ENCODE measurements at places on chromosomes 2 and 18.

DNA sequence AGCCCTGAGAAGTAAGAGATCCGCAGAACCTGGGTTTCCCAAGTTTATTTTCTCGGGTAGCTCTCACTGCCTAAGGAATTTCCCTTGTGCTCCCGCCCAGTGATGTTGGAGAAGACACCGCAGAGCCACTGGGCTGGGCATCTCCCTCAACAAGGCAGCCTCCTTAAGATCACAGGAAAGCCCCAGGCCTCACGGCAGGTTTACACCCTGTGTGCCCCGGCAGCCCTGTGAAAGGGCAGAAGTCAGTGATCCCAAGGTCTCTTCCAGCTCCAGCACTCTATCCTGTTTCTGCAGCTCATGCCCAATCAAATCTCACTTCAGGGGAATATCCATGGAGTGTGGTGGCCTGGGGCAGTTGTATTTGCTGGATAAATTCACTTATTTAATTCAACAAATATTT, 66.5 kb downstream of the ACTR2 start:
- no peak for DNase-seq

GRCh38 chr2:6824962-6825361, 40.7 kb downstream of the CMPK2 start:
- no peak for DNase-seq

DNA sequence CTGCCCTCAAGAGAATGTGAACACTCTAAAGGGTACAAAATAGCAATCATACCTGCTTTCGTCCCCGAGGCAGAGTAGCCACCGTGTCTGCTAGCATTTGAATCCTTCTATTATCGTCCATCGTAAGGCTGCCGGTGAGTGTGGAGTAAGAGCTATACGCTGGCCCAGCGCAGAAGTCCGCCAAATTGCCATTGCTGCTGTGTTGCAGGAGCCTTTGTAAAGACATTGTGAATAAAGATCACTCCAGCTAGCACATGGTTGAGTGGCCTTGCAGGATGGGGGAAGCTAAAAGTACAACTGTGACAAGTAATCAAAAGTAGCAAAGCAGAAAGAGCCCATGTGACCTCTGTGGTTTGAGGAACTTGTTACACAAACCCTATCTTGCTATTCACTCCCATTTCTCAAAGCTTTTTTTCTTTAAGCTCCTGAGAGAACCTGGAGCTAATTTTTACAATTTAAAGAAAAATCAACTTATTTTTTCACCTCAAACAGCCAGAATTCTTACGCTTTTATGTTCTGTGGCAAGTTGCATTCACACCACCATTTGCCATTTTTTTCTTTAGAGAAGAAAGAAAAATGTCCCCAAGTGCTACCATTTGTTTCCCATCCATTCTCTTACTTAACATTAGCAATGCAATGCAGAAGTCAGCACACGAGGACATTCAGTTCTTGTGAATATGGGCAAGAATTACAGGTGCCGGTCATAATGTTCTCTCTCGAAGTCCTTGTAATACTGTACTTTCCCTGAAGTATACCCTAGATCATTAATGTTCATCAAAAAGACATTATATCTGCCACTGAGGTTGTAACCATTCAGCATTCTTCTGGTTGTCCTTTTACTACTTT, at the start of gene CYTIP:
Gene CYTIP (minus strand): TSS at position 295 of the 846 bp plus-strand sequence. CDS start 69 bp downstream, at position 226.
- no peak for DNase-seq

GRCh38 chr2:32008805-32009515, 1.8 kb downstream of the MEMO1 start:
- DNase-seq: no peak

DNA sequence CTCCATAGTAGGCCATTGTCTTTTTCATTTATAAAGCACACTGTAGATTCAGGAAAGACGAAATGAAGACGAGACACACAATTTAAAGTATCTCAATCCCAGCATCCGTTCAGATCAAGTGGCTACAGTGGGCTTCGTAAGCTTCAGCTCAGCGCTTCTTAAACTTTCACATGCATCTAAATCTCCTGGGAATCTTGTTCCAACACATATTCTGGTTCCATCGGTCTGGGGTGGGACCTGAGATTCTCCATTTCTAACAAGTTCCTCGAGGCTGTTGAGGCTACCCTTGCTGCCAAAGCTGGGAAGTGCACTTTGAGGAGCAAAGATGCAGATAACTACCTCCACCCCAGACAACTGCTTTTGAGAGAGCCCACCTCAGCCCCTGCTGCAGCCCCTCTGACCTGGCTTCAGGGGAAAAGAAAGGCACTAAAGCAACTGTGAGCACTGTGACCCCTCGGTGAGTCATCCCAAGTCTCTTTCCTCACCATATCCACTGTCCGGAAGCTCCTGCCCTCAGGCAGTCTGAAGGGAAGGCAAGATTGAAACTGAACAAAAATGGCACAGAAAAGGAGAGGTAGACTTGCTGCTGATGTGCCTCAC, 201.1 kb upstream of the FBXO11 start:
- no peak for DNase-seq

GRCh38 chr2:39069136-39069515, 51.7 kb downstream of the SOS1 start:
- DNase-seq: no peak

- no peak for DNase-seq
Measured at GRCh38 chr18:40099641-40100040, 1855.4 kb upstream of the PIK3C3 start.

GRCh38 chr2:138009622-138010021, 45.3 kb downstream of the HNMT start:
- DNase-seq: no peak

- DNase-seq: no peak
Measured at GRCh38 chr2:98915751-98916358, 20.2 kb downstream of the CRACDL start.

DNA sequence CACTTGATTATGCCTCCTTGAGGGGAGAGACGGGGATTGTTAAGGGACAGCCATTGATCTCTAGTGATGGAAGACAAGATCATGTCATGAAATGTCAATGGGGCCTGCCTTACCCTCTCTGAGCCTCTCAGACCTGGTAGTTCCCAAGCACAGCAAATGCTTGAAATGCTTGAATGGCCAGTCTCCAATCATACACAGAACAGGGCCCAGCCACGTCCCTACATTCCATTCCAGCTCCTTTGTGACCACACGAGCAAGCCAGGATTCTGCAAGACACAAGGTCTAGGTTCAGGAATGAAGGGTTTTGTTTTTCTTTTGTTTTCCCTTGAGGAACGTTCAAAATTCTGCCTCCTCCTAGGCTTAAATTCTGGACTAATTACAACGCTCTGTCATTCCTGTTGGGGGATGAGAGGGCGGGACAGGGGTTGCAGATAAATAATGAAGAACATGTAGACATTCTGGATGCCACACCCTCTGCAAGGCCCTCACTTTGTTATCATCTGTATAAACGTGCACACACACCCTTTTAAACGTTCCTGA, 98.1 kb upstream of the YPEL5 start:
- DNase-seq: no peak

DNA sequence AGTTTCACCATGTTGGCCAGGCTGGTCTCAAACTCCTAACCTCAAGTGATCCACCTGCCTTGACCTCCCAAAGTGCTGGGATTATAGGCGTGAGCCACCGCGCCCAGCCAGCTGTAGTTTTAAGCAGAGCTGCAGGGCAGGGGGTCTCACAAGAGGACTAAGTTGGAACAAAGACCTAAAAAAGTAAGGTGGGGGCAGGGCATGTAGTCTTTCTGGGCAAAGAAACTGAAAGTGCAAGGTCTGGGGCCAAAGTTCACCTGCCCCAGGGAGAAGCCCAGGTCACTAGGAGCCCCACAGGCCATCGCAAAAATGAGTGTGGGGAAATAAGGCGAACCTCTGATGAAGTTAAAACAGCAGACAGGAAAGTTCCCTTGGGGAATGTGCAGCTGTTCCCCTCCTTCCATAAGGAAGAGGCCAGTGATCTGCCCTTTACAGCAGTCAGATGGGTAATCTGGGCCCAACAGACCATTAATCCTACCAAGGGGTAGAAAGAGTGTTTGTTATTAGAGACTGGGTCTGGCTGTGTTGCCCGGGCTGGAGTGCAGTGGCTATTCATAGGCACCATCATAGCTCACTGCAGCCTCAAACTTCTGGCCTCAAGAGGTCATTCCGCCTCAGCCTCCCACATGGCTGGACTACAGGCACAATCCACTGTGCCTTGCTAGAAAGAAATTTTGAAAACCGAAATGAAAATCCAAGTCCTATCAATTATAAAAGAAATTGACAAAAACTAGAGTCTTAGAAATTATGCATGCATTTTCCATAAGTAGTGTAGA, 2.8 kb downstream of the SCLY start:
- no peak for DNase-seq

DNA sequence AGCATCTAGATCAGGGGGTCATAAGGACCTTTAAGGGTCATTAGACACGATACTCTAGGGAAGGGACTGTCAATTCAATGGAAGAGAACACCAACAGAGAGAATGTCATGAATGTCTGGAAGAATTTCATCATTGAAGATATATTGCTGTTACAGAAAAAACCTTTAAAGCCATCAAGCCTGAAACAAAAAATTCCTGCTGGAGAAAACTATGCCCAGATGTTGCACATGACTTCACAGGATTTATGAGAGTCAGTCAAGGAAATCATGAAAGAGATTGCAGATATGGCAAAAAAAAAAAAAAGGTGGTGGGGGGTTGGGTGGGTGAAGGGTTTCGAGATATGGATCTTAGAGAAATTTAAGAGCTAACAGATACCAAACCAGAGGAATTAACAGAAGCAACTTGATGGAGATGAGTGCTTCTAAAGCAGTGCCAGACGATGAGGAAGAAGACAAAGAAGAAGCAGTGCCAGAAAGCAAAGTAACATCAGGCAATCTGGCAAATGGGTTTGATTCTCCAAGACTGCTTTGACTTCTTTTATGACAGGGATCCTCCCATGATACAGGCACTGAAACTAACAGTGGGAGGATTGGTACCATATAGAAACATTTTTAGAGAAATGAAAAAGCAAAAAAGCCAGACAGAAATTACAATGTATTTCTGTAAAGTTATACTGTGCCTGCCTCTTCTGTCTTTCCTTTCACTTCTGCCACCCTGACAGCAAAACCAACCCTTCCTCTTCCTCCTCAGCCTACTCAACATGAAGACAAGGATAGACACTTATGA, 28.5 kb downstream of the MAP4K3 start:
- no peak for DNase-seq

GRCh38 chr2:100070078-100070477, 72.3 kb downstream of the AFF3 start:
- no peak for DNase-seq

GRCh38 chr2:190838492-190838910, 42.1 kb upstream of the GLS start:
- no peak for DNase-seq

DNA sequence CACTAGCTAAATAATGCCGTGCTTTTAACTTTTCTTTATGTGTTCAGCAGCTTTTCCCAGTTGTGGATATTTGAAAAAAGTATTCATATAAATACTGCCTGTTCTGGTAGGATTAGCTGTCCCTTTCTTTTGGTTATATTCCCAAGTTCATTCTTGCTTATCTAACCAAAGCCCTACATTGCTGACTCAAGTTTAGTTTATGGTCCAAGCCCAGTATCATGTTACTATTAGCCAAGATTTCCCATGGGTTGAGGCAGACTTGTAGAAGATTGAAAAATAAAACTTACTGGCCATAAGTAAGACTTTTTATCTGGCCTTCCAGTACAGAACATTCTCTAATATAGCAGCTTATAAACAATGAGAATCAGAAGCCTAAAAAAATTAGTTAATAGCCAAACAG, 49.7 kb upstream of the NFE2L2 start:
- no peak for DNase-seq

DNA sequence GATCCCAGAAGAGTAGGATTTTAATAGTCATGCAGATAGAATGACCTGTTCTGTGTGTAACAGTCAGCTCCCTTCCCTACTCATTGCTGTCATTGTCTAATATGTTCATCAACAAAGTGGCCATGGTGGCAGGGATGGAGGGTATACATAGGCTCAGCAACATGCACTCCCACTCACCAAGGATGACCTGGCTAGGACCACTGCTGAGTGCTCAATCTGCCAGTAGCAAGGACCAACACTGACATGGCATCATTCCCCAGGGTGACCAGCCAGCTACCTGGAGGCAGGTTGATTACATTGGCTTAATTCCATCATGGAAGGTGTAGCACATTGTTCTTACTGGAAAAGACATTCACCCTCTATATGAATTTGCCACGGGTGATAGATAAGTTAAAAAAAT, 401.7 kb upstream of the CELF4 start:
- no peak for DNase-seq

GRCh38 chr2:88471083-88471942, 18.8 kb upstream of the FOXI3 start:
- DNase-seq: no peak

DNA sequence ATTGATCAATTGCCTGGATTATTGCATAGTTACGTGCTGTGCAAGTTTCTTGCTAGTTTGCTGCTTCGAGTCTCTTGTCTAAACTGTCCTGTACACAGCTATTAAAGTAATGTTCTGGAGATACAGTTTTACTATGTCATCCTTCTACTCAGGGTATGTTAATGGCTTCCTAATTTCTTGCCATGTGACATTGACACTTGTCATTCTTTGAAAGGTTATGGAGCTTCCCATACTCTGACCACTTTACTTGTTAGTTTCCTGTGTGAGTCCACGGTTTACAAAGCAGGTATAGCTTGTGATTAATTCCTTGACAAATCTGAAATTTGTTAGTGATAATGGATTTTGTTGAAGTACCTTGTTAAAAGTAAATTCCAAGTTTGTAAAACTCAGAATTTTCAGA, 80.5 kb downstream of the PHLPP1 start:
- no peak for DNase-seq

DNA sequence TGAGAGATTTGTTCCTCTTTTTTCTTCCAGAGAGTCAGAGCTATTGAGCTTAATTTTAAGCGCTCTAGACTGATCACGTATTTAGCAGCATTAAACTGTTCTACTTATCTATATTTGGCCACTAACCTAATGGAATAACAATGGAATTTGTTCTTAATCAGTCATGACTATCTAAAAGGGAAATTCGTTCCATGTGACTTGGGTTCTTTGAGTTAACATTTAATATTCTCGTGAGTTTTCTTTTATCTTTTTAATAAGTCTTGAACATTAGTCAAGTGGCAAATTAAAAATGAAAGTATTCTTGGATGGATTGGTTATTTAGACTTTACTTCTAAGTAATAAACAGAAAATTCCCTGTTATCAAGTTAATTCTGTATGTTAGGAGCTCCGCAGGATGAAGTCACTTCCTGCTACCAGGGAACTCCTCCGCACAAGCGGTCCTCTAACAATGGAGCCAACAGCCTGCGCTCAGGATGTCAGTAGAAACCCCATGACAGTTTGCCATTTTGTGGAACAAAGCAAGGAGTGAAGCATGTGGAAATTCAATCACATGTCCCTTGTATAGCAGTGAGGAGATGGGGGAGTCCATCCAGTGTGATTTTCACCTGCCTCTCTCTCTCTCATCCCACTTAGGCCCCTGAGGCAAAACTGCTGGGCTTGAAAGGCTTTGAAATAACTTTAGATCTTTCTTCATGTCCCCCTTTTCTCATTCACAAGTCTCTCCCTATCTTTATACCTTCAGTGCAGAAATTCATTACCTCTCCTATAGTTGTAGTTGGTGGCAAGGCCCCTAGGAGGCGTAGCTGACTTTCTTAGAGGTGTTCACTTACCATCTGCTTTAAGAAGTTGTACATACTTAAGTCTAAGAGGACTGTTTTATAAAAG, 138.1 kb downstream of the WDR7 start:
- no peak for DNase-seq

- DNase-seq: no peak
Measured at GRCh38 chr2:187959821-187960220, 331.9 kb upstream of the GULP1 start.

- peak; percentile 75 for DNase-seq
Measured at GRCh38 chr2:231786177-231786916, at the start of gene COPS7B. Gene COPS7B, plus strand, starts transcription at chr2:231786445. Its CDS starts 2,126 bp downstream, at chr2:231788571.

- DNase-seq: no peak
Measured at GRCh38 chr2:8680822-8681760, 765 bp upstream of the ID2 start.

GRCh38 chr18:50748243-50749229, 71.3 kb downstream of the MRO start:
- DNase-seq: no peak

Measured in GM18507 (cell line).